ENCODE measurements at places on chromosomes 2 and 18.

- DNase-seq = no peak
Observed at GRCh38 chr18:42274488-42275137, 319.6 kb downstream of the PIK3C3 start.

GRCh38 chr18:36465970-36466369 is 168.5 kb downstream of the FHOD3 start:
- no peak for DNase-seq

- no peak for DNase-seq
Observed at GRCh38 chr2:121471532-121472469, 58.9 kb upstream of the RNU4ATAC start.

GRCh38 chr18:70491734-70492348 is 203.0 kb downstream of the SOCS6 start:
- peak; percentile 63 for DNase-seq

GRCh38 chr2:28869494-28870145 is 489 bp downstream of the TRMT61B start:
- no peak for DNase-seq

DNA sequence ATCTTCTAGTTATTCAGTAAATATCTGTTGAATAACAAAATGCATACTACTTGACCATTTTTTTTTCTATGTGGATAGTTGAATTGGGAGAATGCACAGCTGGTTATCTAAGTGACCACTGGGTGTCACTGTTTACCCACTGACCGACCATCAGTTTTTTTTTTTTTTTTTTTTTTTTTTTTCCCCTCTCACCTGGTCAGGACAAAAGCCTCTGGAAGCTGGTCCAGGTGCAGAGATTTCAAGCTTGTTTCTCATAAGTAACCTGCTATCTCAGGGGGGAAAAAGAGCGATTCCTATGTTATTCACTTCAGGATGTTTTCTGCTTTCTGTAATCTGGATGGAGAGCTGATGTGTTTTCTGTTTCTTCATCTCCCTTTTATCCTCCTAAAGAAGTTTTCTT is 256.0 kb downstream of the DCDC2C start:
- peak; percentile 22 for DNase-seq

DNA sequence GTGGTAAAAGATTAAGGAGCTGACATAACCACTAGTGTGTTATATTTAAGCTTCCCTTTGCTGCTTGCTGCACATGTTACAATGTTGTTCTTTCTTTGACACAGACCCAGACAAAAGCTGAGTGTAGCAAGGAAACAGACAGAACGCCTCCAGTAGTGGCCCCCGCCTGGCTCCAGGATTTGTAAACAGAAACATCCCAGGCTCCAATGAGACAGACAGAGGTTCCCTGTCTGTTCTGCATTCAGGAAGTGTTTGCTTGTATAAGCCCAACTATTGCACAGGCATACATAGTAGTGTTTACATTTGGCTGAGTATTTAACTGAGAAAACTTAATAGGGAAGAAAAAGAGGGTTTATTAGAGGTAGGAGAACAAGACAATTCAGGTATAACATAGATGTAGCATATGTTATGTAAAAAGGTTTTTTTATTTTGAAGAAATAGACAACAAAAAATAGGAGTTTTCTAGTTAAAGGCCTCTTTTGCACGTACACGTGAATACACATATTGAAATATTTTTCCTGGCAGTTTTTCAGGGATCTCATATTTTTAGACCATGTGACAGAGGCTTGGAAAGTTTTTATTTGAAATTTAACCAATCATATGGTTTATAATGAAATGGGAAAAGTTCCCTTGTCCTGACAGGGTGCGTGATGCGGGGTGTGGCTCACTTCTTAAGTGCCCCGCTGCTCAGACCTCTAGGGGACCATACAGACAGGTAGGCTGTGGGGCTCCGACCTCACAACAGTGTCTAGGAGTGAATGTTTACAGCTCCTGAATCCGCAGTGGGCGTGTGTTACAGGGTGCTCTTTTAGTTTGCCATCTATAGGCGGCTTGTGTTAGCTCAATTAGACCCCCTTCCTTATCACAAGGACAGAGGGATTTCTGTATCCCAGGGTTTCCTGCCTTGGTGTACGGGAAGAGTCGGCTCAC is 118.4 kb downstream of the BMPR2 start:
- no peak for DNase-seq

DNA sequence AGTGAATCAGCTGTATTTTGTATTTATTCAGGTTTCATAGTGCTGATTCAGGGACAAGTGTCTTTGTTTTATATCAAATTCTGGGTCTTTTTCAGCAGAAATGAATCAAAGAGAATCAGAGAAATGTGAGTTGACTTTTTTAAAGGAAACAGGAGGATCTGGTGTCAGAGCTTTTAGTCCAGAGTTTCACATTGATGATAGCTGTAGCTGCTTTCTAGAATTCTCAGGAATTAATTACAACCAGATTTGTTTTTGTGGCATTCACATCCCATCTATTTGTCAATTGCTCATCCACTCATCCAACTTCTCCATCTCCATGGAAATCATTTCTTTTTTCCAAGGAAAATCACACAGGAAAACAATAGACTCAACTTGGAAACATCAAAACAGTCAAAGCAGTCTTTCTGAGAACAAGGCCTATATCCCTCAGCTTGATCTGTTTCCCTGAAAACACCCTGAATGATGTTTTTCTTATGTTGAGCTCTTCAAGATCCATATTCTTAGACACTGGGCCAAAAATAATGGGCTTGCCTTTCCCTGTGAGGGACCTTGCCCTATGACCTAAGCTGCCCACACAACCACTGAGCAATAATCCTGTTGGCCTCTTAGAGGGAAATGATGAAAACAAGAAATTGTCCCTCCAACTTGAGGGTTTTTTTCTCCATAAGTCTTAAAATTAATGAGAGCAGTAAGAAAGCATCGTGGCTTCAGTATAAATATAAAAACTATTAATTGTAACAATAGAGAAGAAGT is 249.5 kb upstream of the FN1 start:
- DNase-seq = no peak

DNA sequence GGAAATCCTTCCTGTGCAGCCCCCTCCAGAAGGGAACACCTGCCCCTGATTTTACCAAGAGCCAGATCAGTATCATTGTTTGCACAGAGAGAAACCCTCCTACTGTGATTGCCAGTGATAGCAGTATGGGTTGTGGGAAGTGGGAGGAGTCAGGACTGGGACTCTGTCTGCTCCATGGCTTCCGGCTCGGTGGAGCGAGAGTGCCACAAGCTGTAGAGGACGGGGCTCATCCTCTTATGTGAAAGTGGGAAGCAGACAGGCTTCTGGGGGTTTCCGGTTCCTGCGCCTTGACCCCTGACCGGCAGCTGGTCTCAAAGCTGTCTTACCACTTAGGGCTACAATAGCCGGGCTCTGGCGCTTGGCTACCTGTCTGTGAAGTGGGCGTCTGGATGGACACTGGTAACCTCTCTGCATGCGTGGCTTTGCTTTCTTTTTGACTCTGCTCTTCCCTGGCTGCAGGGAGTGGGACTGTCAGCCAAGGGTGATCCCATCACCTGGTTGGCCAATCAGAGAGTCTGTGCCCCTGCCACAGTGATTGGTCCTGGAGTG is 79.7 kb downstream of the BCL2L11 start:
- no peak for DNase-seq

DNA sequence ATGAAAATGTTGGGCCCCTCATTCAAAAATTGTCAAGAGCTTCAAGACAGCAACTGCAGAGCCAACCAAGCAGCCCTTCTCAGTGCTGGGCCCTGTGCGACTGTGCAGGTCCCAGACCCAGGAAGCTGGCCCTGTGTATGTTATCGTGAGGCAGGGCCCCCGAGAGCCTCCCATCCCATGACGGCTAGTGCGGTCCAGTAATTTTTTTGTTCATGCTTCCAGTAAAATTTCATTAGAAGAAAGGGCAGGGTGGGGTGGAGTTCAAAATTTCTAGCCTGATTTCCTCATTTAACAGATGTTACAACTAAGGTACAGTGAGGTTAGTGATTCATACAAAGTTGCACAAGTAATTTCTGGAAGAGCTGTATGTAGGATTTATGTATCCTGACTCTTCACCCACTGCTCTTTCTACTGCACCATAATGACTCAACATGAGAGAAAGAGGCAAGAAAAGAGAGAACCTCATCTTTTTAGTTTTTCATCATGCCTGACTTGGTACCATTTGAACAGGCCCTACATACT is 105.5 kb downstream of the ZEB2 start:
- no peak for DNase-seq

GRCh38 chr18:46601141-46601805 is 55.7 kb downstream of the LOXHD1 start:
- no peak for DNase-seq

DNA sequence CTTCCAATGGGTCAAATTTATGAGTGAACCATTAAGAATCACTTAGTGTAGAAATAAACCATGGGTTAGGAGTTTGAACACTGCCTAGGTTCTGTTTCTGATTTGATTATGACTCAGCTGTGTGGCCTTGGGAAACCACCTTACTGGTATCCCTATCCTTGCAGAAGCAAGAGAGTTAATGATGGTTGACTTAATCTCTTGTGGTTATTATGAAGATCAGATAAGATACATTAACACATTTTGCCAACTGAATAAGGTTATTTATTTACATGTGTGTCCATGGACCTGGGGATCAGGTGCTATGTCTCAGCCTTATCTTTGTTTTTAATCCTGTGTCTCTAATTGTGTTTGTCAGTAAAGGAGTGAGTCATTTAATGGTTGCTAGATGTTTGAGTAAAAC is 5.4 kb upstream of the KCNJ13 start:
- peak; percentile 32 for DNase-seq

GRCh38 chr2:62178741-62179271 is 17.1 kb upstream of the B3GNT2 start:
- no peak for DNase-seq

GRCh38 chr2:70887550-70888246 is 48.0 kb upstream of the ATP6V1B1 start:
- peak; percentile 55 for DNase-seq

DNA sequence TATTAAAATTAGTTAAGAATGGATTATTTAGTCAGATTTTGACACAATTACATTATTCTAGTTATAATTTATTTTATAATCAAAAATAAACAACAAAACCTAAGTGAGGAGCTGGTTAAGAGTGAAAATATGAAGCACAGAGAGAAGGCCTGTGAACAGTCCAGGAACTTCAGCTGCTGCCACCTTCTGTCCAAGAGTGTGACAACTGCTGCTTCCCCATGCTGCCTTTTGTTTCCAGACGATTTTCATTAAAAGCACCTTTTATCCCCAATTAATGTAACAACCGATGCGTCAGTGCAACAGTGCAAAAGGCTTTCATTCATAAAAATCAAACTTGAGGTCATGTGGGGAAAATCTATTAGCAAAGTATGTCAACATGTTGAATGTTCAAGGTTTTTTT is 363.6 kb downstream of the CTNNA2 start:
- DNase-seq = no peak

- DNase-seq = no peak
Observed at GRCh38 chr2:86782748-86783147, 8.0 kb downstream of the CD8A start.

- DNase-seq = no peak
Observed at GRCh38 chr2:238924032-238924431, 76.1 kb downstream of the TWIST2 start.

- DNase-seq = no peak
Observed at GRCh38 chr18:37570336-37570930, 4.8 kb upstream of the CELF4 start.

- peak; percentile 60 for DNase-seq
Observed at GRCh38 chr2:69012310-69013141, 453 bp upstream of the ANTXR1 start.

DNA sequence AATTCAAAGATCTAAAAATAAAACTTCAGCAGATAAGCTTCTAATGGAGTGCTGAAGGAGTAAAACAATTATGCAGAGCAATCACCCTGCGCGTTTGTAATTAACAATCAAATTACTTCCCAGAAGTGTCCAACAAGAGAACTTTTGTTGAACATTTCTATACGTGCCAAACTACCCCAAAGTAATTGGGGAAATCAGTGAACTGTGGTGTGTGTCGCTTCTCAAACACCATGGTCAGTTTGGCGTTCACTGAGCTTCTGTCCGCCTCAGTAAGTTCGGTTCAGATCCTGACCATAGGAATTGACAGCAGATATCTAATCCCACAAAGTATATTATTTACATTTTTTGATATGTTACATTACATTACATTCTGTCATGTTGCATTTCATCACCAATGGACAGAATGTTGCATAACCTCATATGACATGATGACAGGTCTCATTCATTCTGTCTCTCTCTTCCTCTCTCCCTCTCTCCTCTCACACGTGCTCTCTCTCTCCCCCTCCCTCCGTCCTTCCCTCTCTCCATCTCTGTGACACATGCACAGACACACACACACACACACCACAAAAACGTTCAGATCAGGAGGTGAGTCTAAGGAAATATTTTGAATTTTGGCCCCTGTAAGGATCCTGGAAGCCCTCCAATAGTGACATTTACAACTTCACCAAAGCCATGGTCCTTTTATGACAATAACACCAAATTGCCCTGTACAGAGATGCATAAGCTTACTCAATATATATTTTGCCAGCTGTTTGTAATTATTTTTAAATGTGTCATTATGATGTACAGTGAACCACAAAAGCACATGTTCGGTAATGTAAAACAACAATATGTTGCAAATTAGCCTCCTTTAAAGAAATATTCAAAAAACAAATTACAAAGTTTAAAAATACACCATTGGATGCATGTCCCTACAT is 269.2 kb downstream of the FIGN start:
- DNase-seq = no peak

- no peak for DNase-seq
Observed at GRCh38 chr2:180901331-180901730, 79.1 kb upstream of the UBE2E3 start.

DNA sequence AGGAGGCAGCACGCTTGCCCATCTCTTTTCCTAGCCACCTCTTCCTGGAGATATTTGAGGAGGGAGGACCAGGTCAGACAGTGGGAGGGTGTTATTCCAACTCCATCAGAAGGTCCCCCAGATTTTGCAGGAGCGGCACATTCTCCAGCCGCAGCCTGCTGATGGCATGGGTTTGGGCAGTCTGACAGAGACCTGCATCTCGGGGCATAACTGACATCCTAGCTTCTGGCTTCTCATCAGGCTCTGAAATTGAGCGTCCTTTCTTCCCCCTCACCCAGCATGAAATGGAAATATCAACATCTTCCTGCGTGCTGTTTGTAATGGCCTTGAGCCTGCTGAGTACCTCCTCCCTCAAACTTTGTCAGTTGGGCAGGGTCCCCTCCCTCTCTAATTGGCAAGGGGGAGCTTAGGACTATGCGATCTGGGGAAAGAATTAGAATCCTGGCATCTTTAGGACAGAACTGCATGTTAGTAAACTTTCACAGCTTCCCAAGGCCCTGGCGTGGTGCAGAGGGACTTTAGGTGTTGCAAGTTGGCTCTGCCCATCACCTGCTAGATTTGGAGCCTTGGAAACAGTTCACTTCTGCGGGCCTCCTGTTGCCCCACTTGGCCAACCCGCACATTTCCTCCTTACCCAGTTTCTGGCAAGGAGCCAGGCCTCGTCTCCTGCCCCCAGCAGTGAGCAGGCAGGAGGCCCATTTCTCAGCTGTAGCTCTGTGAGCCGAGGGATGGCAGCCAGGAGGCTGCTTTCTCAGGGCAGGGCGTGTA is 2.2 kb downstream of the ITM2C start:
- DNase-seq = peak; percentile 58

All from activated CD8-positive, alpha-beta T cell treated with anti-CD3 and anti-CD28 coated beads, Interleukin-2, amount 10 ng/mL, durations not matched to agents 7 days and 5 days (primary cell).